ENCODE measurements at places on chromosomes 12 and 14. TPM values are rescaled to one million over a fixed set of nuclear protein-coding genes. Genes with fewer than 3 reads are reported as not detected.

LHX5 gene
- total RNA-seq, result not detected

KRT71 gene
- total RNA-seq, result not detected

PRPF40B gene
- total RNA-seq, result 11.3 TPM

ATG2B gene
- 32.4 TPM for total RNA-seq

VWF gene
- total RNA-seq, result under 0.01 TPM

GALNT9 gene
- not detected for total RNA-seq

CIT gene
- 18.4 TPM for total RNA-seq

HHIPL1 gene
- 3.9 TPM for total RNA-seq

Data from fibroblast of villous mesenchyme (primary cell).